ENCODE measurements at places on chromosomes 11 and 22.
A peak's percentile ranks its signal among the peaks of the same experiment; 100 is the strongest.

GRCh38 chr11:76148231-76148630, 58.1 kb downstream of the WNT11 start:
- no peak for DNase-seq

DNA sequence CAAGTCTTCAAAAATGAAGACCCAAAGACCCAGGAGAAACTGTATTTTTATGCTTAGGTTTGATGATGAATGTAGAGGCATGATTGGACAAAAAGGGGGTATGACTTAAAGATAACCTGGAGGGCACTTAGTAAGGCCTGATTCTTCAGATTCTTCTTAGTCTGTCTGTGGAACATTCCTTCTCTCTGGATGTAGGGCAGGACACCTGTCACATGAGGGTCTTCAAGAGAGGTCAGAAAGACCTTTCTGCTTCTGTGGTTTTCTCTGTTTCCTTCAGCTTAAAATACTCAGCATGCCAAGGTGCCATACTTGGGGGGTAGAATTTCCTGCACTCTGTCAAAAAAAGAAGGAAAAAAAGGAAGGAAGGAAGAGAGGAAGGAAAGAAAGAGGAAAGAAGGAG, 78.1 kb downstream of the BLID start:
- DNase-seq: no peak

DNA sequence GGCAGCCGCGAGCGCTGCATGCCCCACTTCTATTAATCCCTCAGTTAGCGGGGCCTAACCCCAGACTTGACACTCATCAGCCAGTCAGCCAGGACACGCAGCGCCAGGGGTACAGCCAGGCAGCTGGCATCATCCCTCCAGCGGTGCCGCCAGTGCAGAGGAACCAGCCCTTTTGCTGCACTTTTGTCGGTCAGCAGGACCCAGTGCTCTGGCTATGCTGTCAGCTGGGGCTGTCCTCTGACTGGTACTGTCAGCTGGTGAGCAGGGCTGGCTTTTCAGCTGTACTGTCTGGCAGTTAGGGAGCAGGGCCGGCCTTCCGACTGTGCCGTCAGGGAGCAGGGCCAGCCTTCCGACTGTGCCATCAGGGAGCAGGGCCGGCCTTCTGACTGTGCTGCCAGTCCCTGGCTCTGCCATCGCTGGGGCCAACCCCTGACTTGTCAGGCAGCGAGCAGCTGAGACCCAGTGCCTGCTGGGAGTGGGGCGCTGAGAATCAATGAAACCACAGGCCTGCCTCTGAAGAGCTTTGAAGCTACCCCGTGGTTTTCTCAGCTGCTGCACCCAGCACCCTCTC, 115.4 kb downstream of the KIAA1671 start:
- no peak for DNase-seq

- DNase-seq: no peak
These were observed 725.0 kb downstream of the METTL15 start for GRCh38 chr11:28833169-28833568.

DNA sequence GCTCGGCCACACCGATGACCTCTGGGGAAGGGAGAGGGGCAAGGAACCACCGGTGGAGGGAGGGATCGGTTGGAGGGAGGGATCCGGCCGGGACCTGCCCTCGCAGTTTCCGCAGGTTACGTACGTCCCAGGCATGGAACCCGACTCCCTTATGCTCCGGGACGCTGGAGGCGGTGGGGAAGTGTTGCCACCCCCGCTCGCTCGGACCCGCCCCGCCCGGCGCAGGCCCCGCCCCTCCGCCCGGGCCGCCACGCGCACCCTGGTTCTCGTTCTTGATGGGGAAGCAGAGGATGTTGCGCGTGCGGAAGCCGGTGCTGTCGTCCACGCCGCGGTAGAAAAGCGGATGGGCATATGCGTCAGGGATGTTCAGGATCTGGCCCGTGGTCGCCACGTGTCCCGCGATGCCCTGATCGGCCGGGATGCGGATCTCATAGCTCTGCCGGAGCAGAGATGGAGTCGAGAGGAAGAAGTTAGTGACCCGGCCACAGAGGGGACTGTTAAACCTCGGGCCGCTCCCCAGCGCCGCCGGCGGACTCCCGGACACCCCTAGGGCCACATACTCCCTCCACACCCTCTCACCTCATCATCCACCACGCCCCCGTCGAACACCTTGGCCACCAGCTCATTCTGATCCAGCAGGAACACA, 89.8 kb downstream of the PDE2A start:
- peak; percentile 16 for DNase-seq

DNA sequence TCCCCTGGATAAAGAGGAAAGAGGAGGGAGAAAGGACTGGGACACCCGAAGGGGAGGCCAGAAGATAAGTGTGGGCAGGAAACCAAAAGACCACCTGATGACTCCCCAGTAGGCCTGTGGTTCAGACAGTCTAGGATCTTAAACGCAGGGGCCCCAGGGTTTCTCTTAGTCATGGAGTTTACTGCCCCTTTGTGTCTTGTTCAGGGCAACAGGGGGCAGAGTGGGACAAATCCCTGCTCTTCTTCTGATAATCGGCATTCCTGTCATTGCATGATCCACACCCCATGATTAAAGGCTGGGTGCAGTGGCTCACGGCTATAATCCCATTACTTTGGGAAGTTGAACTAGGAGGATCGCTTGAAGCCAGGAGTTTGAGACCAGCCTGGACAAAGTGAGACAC, 4.7 kb upstream of the TMPRSS13 start:
- no peak for DNase-seq

DNA sequence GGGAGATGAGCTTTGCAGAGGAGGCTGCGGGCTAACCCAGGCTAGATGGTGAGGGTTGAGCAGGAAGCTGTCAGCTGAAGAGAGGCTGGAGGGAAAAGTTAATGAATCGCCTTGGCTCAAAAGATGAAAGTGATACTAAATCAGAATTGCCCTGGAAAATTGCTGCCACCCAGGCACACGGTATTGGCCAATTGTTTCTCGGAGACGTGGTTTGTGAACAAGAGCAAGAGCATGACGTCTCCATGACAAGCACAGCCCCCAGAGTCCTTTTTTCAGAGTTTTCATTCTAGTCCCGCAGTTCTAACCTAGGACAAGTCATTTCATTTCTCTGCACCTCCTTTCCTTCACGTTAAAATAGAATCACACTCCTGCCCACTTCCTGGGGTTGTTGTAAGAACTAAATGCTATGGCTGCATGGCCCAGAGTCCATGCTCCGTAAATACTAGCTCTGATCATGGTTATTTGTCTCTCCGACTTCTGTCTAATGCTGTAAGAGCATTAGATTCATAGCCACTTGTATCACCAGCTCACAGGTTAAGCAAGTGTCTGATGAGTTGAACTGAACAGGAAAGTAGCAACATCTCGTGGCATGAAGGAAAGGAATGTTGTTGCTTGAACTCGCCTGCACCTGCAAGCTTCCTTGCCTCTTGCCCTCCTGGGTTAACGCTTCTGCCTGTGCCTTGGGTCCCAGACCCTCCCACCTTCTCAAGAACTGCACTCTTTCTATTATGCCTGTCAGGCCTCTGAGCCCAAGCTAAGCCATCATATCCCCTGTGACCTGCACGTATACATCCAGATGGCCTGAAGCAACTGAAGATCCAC, 33.8 kb upstream of the NUP50 start:
- DNase-seq: no peak

DNA sequence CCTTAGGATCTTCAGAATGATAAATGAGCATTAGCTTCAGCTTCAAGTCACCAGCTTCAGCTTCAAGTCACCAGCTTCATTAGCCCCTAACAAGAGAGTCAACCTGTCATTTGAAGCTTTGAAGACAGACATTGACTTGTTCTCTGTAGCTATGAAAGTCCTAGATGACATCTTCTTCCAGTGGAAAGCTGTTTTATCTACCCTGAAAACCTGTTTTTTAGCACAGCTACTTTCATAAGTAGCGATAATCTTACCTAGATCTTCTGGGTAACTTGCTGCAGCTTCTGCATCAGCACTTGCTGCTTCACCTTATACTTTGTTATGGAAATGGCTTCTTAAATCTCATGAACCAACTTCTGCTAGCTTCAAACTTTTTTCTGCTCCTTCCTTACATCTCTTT, 85.7 kb downstream of the PGR start:
- no peak for DNase-seq

- DNase-seq: no peak
These were observed 175.8 kb upstream of the BDNF start for GRCh38 chr11:27875831-27876775.

DNA sequence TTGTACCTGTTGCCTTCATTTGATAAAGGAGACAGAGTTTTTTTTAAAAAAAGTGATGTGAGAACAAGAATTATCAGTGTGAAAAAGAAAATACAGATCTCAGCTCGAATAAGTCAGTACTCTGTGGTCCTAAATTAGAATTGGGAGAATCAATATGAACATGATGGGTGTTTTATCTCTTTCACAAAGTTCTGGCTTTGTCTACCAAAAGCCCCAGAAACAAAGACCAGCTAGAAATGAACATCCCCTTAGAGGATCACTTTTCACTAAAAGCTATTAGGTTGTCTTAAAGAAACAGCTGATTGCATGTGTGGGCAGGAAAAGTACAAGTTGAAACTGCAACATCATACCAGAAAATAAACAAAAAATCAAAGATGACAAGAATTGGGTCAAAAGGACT, 8.4 kb upstream of the ST14 start:
- no peak for DNase-seq

DNA sequence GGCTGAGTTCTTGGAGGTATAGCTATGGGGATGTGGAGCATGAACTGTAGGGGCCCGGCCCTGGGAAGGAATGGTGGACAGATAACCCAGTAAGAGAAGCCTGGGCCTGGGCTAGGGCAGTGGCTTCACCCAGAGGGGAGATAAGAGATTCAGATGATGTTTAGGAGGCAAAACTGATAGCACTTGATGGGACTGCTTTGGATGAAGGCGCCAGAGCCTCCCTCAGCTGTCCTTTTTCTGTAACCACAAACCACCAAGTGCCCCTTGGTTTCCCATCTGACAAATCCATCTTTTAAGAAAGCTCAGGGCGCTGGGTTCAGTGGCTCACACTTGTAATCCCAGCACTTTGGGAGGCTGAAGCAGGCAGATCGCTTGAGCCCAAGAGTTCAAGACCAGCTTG, 23.4 kb downstream of the RELT start:
- DNase-seq: no peak

DNA sequence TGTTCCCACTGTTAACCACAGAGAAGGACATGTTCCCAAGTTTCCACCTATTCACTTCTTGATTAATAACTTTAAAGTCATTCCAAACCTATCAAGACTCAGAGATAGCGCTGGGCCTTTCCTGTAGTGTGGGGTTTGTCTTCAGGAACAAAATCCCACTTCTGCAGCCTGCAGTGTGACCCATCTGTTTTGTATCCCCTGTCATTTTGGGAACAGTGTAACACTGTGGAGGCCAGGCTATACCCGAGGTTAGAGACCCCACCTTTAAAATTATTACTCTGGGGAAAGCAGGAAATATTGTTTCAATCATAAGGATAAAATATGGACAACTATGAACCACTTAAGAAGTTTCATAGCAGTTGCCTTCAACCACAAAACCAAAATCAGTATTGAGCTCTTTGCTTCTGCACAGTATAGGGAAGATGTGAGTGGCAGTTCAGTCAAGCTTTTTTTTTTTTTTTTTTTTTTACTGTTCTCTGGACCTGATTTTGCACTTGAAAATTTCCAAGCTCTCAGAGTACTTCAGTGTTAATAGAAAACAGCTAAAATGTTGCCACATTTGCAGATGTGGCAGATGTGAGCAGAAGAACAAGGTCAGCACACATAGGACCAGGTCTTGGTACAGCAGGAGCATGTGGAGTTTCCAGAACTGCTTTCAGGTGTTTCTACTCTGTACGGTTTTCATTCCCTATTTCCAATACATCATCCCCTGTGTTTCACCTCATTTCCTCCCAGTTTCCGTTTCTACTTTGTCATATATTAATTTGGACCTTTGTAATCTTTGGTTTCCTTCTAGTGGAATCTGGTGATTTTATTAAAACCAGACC, 121.5 kb downstream of the MAML2 start:
- no peak for DNase-seq

DNA sequence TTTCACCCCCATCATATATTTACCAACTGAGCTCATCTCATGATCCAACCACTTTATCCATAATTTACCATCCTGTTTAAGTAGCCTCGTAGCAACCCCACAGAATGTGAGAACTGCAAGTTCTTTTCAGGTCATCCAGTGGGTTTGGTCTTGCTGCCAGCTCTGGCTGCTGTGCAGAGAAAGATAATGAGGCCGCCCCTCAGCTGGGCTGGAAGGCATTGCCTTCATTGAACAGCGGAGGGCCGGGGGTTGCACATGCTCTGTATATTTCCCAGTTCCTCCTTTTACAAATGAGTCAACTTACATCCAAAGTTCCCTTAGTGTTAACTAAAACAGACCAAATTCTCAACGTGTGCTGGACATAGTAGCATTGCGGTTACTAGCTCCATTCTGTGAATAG, 96.7 kb downstream of the SYN3 start:
- no peak for DNase-seq

DNA sequence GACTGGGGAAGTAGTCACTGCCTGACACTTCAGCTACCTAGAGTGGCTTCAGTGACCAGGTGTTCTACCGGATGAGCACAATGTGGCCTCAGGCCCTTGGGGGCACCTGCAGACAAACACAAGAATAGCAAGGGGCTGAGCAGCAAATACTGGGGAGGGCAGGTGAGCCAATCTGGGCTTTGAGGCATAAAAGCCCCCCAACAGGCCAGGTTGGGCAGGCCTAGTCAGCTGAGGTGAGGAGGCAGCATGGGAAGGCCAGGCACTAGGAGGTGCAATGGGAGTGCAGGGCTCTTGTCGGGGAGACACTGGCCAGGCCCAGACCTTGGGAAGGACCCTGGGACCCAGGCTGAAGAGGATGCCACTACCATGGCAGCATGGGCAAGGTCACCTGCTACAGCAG, 9.0 kb downstream of the UFD1 start:
- DNase-seq: no peak

- no peak for DNase-seq
These were observed 51.4 kb downstream of the FAM83F start for GRCh38 chr22:40046126-40046525.

GRCh38 chr11:69947793-69948255, 128.6 kb upstream of the FGF3 start:
- no peak for DNase-seq

DNA sequence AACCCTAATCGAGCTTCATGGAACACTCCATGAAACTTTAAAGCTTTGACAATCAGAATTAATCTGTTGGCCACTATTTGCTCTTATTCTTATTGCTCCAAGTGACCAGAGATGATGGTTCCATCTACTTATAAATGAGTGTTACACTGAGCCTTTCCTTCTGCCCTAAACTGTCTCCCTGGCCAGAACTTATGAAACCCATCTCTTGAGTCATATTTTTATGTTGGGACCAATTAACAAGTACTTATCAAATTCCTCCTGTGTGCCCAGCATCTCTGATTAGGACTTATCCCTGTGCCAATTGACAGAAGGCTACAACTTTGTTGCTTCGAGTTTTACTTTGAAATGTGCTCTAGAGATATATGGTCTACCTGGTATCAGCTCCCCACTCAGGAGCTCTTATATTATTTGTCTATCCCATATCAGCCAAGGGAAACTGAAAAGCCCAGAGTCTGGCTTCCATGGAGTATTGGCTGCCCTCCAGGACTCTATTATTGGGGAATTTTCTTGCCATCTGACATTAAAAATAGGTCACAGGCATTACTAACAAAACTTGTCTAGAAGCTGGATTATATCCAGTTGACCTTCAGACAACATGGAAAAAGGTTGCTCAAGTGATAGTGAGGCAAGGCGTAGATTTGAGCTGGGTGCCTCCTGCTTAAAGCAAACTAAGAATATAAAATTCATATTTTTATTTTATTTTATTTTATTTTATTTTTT, 8.8 kb downstream of the KREMEN1 start:
- no peak for DNase-seq
